ENCODE measurements at places on chromosomes 3 and 15.

- DNase-seq, result no peak
These were observed 12.8 kb upstream of the KLHL40 start for GRCh38 chr3:42672515-42672914.

- peak; percentile 47 for DNase-seq
These were observed 56.1 kb downstream of the MYZAP start for GRCh38 chr15:57647791-57648130.

- no peak for DNase-seq
These were observed 20.1 kb upstream of the ZXDC start for GRCh38 chr3:126495786-126496185.

GRCh38 chr3:136543385-136543784 lies 208.8 kb downstream of the STAG1 start:
- DNase-seq, result peak; percentile 27

GRCh38 chr3:172203522-172204258 lies 164.3 kb downstream of the FNDC3B start:
- DNase-seq, result peak; percentile 43

DNA sequence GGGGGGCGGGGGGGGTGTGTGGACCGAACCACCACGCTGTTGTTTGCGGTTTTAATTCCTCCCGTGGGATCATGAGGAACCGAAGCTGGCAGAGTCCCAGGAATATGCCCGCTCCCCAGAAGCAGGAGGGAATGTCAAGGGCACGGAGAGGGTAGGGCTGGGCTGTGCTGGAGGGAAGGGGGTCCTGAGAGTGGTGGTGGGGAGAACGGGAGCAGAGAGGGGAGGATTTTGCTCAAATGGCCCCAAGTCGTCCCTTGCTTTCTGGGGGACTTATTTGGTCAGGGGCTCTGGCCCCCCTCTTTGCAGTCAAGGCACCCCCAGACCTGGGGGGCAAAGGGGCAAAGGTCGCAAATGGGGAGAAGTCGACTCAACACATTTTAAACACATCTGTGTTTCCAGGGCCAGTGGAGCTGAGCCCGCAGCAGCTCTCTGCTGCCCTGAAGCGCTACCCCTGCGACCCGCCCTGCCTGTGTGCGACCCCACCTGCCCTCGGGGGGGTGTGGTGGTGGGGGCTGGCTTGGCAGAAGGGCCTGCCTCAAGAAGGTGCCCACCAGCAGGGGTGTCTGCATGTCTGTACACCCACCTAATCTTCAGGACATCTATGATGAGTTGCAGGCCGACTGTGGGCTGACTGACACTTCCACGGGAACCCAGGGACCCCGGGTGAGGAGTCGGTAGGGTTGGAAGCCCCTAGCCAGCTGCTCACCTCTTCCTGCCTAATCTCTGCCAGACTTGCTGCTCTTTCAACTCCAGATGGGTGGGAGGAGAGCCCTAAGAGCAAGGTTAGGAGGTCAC lies 602 bp upstream of the ATP2B2 start:
- no peak for DNase-seq

DNA sequence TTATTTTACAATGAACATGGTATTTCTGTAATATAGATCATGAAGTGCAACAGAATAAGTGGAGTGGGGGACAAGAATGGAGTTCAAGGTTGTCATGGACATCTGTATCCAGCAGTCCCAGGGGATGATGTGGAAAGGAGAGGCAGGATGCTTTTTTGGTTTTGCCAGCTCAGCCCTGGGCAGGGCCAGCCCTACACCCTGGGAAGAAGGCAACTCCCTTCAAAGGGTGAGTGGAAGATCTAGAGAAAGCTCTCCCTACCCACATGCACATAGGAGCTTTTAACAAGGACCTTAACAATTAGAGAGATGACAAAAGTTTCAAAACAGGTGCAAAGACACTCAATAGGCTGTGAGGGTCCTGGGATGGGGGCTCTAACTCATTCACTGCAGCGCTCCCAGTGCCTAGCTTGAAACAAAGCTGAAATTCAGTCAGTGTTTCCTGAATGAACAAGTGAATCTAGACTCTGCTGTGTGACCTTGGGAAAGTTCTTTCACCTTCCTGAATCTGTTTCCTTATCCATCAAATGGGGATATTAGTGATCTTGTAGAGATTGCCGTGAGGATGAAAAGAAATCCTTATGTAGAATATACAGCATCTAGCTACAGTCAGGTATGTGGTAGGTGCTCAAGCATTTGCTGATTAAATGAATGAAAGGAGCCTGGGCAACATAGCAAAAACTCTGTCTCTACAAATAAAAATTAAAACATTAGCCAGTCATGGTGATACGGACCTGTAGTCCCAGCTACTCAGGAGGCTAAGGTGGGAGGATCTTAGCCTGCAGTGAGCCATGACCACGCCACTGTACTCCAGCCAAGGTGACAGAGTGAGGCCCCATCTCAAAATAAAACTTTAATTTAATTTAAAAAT lies 14.3 kb downstream of the BHLHE40 start:
- peak; percentile 63 for DNase-seq

DNA sequence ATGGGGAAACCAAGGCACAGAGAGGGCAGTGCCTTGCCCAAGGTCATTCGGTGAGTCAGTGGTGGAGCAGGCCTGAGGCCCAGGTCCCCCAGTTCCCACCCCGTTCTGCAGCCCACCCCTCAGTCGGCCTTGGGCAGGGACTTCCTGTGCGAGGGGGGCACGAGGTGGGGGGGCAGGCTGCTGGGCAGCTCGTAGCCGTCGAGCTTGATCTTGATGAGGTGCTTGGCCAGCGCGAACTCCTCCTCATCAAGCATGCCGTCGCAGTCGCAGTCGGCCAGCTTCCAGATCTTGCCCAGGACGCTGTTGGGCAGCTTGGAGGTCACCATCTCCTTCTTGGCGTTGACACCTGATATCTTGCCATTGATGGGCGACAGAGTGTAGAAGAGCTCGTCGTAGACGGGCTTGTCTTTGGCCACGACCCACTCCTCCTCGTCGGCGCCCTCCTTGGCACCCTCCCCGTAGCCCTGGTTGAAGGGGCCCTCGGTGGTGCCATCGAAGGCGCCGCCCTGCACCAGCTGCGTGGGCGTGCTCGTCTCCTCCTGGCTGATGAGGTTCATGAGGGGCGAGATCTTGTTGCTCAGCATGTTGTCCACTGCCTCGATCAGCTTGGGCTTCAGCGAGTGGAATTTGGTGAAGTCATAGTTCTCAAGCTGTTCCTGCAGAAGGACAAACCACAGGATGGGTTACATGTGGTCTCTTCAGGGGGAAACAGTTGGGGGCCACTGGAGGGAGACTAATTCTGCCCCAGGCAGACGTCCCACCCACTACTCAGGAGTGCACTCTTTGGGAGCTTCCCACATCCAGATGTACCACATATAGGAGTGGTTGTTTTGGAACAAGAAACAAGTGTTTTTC lies 6.9 kb upstream of the SPTBN5 start:
- DNase-seq, result no peak

- DNase-seq, result peak; percentile 61
These were observed 171.5 kb upstream of the NANOGP8 start for GRCh38 chr15:35256551-35256950.

GRCh38 chr3:144296808-144297207 lies 325.2 kb downstream of the DIPK2A start:
- DNase-seq, result no peak

DNA sequence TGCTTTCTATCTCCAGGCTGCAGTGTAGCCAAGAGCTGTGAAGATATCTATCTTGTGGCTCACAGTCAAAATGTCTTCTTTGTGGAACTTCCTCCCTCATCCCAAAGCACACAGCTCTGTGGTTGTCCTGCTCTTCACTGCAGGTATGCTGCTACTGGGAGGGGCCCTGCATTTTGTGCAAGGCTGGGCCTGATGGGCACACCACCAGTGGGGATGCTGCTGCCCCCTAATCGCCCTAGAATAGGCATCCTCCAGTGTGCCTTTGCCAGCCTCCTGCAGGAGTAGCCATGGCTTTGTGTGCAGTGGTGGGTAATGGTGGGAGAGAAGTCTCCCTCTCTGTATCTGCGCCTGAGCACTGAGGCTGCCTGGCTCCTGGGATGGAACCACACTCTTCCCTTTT lies 297.3 kb downstream of the DOCK3 start:
- no peak for DNase-seq

DNA sequence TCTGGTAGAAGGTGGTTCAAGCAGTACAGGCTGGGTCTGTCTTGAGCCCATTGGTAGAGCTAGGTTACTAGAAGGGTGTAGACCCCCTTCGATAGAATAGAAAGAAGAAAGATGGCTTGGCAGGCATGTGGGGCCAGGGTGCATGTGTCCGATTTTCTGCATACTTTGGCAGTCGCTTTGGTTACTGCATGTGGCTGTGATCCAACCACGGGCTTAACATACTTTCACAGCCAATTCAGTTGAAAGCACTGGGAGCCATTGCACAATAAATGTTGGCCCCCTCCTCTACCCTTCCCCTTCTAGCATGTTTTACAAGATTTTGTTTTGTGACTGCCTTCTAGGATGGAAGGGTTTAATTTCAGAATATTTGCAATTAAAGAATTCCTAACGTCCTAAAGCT lies 7.2 kb downstream of the ARID3B start:
- no peak for DNase-seq

- DNase-seq, result no peak
These were observed 7.7 kb downstream of the CAPN3 start for GRCh38 chr15:42367041-42367440.

DNA sequence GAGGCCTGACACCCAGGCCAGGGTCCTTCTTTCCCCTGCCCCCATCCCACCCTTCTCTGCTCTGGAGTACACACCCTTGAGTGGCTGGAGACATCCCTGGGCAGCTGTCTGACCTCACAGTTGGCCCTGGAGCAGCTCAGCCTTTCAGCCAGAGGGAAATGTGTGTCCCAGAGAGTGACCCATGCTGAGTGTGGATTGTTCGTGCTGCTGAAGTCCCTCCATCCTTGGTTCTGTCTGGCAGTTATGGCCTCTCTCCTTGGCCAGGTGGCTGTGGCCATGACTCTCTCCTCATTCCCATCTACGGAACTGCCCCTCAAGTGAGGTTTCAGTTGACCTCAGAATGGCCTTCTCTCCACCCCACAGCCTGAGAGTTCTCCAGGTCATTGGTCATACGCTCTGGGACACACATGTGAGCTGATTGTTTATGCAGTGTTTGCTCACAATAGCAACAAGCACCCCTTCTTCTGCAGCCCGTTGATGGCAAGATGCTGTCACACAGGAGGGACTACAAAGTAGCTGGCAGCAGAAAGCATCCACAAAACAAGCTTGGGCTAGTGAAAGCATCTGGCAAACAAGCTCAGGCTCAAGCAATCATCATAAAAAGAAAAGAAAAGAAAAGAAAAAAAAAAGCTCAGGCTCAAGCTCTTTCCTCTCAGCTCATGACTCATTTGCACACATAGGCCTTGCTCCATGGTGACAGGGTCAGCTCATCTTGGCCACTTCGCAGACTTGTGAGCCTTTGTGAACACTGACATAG lies 55.3 kb upstream of the ITGA11 start:
- DNase-seq, result peak; percentile 56

GRCh38 chr3:43879166-43879565 lies 188.4 kb downstream of the ABHD5 start:
- peak; percentile 25 for DNase-seq

DNA sequence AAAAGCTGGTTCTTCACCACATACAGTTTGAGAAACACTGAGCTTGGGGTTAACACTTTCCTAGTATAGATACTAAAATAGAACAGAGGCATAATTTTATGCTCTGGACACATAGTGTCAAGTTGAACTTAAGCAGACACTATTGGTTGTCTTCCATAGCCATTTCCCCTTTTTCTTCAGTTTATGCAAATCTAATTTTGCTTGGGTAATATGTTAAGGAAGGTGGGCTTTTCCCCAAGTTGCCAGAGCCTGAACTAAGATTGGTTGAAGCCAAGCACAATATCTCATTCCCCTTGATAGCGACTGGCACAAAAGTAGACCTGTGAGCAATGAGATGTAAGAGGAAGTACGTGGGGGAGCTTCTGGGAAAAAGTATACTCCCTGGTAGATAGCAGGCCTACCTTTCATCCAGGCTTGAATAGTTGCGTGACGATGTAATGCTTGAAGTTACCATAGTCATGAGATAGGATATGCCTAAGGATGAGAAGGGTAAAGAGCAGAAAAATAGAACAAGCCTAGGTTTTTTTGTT lies 4.5 kb upstream of the POPDC2 start:
- DNase-seq, result no peak

DNA sequence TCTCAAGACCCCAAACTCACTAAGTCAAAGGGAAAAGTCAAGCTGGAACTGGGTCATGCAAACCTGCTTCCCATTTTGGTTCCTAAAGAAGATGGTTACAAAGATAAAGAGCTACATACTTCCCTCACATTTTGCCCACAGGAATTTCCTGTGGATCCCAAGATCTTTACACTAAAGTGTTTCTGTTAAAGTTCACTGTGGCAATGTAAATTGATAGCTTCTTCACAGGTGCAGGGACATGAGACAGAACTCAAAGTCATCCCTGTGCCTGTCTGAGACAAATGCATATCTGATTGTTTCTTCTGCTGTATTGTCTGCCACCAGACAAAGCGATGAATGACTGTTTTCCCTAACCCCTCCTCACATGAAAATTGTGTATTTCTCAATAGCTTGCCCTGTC lies 567.8 kb downstream of the ZIC1 start:
- no peak for DNase-seq

DNA sequence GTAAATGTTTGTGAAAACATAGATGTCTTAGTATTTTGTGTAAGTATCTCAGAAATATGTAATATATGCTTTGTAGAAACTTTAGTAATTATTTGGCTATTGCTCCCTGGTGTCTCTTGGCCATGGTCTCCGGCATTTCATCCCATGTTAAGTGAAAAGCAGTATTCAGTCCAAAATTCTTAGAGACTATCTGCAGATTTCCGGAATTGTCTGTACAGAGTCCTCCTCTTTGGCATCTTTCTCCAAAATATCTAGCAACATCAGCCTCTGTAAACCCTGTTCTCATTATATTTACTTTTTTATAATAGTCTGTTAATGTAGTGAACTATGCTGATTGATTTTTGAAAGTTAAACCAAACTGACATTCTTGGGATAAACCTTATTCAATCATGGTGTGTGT lies 352.7 kb downstream of the ARPP21 start:
- no peak for DNase-seq

GRCh38 chr3:144810160-144810559 lies 838.5 kb downstream of the DIPK2A start:
- no peak for DNase-seq

DNA sequence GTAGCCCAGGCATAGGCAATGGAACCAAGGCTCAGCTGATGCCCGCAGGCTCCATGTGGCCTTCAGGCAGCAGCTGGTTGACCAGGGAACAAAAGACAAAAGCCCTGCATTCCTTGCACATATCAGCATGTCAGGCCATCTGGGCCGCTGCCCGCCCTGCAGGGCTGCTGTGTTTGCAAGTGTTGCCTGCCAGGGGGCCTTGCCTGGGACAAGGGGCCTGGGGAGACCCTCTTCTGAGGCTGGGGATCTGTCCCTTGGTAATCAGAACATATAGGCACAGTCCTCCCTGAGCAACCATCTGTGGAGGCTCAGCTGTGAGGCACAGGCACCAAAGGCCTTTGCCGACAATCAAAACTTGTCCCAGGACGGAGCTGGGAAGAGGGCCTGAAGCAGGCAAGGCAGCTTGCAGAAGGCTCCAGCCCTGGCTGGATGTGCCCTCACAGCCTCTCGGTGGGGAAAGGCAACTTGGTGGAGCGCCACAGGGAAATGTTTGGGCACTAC lies 138.2 kb downstream of the TPRA1 start:
- DNase-seq, result no peak

- DNase-seq, result no peak
These were observed 111.3 kb upstream of the SLC7A14 start for GRCh38 chr3:170697131-170697530.
